ENCODE measurements at places on chromosomes 3 and 15.

DNA sequence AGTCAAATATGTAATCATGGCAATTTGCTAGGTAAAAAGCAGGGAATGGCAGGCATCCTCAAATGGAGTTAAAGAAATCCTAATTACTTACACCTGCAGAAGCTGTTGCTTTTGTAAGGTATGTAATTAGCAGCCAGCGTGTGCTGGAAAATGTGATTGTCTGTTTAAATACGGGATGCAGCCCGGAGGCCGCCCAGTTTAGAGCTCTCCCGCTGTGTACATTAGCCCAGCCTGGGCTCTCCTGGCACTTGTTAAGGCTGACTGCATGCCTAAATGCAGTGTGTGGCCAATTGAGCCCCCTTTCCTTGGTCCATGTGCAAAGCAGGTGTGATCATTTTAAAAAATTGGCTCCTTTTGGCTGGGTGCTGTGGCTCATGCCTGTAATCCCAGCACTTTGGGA lies 9.0 kb downstream of the DPH3 start:
- no peak for DNase-seq

DNA sequence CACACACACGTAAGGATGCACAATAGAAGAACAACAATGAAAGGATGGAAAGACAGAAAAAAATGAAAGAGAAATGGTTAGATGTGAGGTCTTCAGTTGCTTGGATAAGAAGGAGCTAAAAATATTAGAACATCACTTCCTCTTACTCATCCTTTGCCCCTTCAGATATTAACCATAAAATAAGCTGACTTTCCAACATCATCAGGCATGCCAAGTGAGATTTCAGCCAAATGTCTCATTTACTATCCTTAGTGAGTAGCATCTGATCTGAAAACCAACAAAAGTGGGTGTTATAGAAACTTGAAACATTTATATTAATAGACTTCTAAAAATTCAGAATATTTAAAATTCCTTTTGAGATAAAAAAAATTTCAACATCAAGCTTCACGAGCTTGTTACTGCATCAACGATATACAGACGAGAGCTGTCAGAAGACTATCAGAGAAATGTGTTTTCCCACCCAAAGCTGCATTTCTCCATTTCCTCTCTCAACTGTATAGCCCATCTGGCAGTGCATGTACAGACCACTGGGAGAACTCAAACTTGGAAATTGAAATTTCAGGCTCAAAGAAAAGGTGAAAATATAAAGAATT lies 25.4 kb upstream of the LSAMP start:
- DNase-seq, result no peak

DNA sequence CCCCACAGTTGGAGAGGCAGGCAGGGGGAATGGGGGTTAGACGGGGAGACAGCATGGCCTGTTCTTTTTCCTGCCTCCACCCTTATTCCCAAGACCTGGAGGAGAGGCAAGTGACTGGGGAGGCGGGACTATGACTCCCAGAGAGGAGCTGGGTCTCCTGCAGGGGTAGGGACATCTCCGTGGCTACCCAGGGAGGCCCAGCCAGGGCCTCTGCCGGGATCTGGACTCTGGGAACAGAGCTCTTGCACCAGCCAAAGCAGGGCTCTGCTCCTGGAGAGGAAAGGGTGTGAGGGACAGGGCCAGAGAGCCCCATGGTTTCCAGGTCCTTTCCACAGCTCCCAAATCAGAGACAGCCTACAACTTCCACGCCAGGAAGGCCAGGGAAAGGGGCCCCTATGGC lies 22.8 kb downstream of the CFAP100 start:
- DNase-seq, result no peak

- DNase-seq, result no peak
These were observed 73.9 kb downstream of the PEX5L start for GRCh38 chr3:179962629-179963387.

DNA sequence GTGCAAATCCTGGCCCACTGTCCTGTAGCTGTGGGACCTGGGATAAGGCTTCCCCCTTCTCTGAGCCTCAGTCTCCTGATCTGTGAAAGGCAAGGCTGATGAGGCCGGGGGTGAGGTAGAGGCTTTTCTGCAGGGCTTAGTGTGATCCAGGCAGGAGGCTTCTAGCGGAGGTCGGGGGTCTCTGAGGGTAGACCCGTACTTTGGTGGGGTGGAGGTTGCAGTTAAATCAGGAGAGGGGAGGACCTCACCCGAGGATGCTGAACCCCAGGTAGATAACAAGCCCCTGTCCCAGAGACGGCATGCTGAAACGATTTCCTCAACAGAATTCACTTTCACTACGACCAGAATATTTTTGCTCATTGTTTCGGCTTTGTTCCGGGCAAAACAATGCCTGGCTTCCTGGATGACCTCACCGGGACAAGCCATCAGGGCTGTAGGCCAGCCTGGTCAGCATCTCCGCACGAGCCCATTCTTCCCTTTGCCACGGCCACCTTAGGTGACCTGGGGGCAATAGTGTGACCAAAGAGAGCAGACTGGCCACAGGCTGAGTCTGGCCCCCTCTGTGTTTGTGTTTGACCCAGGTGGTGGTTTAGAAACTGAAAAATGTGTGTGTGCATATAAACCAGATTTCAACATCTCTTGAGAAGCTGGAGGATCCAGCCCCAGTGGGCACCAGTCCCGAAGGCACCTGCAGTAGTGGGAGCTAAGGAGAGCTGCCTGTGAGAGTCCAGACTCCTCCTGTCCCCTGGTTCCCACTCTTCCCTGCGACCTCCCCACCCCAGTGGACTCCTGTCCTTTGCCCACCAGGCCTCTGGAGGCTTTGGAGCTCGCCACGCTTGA lies 33.0 kb downstream of the SLC6A6 start:
- DNase-seq, result no peak

DNA sequence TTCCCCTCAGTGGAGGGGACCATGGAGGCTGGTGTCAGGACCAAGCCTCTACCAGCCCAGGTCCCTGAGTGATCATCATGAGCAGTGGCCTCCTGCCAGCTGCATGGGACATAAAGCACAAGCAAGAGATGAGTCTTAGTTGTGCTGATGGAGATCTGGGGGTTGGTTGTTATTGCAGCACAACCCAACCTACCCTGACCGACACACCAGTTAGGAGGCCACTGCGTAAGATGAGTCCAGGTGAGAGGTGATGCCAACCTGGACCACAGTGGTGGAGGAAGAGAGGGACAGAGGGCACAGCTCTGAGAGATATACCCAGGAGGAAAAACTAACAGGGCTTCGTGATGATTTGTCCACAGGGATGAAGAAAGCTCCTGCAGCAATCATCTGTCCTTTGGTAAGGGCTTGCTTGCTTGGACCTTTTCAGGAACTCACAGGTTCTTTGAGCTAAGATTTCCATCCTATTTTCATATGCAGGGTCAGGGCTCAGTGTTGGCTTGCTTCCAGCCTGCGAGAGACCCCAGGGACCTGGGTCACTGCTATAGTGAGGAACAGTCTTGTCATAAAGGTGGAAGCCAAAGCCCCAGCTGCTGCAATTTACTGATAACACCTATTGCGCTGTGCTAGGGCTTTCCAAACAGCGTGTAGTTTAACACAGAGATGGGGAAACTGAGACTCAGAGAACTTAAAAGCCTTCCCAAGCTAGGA lies 8.1 kb downstream of the RASGRF1 start:
- no peak for DNase-seq

- DNase-seq, result no peak
These were observed 102.9 kb downstream of the CACNA1D start for GRCh38 chr3:53597136-53597915.

GRCh38 chr15:31468911-31469785 lies 142.5 kb downstream of the KLF13 start:
- DNase-seq, result no peak

- no peak for DNase-seq
These were observed 67.5 kb upstream of the LRRFIP2 start for GRCh38 chr3:37241880-37242279.

- no peak for DNase-seq
These were observed 46.2 kb downstream of the CHL1 start for GRCh38 chr3:242602-243355.

DNA sequence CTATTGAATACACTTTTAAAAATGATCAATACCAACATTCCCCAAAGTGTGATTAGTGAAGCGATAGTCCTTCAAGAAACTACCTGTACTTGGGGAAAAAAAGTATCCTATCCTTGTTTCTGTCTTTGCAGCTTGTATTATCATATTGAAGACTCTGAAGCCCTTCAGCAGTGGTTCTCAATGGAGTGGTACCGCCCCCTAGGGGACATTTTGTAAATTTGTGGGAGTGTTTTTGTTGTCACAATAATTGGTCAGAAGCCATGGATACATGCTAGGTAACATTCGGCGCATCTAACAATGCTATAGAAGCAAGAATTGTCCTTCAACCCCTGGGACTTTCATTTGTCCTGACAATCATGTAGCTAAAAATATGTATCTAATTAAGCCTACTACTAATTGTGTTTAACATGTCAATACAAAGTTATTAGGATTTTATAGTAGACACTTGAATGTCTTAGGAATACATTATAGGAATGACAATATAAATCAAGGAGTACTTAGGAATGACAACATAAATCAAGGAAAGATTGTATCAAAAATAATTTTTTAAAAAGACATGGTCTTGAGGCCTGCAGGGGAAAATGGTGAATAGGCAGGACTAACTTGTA lies 53.7 kb downstream of the NMD3 start:
- no peak for DNase-seq

DNA sequence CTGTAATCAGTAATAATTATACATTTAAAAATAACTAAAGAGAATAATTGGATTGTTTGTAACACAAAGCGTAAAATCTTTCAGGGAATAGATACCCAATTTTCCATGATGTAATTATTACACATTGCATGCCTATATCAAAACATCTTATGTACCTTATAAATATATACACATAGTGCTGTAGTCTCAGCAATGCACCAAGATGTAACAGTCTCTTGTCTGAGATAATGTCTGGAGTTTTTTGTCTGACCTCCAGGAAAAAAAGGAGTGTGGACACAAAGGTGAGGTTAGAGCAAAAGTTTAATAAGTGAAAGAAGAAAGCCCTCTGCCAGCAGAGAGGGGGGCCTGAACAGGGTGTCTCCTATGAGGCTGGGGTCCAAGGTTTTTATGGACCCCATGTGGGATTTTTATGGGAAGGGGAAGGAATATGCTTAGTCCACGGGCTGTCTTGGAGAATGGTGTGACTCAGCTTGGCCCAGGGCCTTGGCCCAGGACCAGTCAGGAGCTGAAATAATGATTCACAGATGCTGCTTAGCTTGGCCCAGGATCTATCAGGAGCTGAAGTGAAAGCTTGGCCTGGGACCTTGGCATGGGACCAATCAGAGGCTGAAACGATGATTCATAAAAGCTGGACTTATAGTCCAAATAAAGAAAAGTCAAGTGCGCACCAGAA lies 545.0 kb downstream of the ZPLD1 start:
- DNase-seq, result no peak

DNA sequence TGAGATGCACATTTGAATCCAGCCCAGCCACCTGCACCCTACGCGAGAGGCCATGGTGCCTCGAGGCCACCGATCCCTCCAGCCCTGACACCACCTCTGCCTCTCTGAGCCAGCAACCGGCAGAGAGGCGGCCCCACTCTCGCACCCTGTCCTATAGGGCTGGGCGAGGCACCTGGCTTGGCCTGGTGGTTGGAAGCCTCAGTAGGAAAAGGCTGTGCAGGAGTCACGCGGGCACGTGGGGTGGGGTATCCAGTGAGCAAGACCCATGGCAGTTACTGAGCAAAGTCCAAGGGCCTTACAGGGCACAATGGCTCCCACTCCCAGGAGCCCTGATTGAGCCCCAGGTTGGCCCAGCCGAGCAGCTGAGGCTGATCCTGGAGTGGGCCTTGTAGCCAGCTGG lies 12.4 kb upstream of the DUSP7 start:
- no peak for DNase-seq

DNA sequence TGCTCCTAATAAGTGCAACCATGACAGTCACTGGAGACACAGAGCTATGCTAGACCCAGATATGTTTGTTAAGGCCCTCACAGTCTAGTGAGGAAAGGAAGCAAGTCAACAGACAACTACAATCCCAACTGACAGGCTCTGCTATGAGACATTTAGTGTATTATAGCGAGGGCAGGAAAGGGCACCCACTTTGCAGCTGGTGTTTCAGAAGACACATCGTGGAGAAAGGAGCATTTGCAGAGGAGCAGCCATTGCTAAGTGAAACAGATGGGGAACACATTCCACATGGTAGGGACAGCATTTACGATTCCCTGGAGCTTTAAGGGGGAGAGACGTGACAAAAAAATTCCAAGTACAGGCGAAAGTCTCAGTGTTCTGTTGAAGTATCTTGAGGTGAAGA lies 685.6 kb downstream of the AGBL1 start:
- DNase-seq, result no peak

DNA sequence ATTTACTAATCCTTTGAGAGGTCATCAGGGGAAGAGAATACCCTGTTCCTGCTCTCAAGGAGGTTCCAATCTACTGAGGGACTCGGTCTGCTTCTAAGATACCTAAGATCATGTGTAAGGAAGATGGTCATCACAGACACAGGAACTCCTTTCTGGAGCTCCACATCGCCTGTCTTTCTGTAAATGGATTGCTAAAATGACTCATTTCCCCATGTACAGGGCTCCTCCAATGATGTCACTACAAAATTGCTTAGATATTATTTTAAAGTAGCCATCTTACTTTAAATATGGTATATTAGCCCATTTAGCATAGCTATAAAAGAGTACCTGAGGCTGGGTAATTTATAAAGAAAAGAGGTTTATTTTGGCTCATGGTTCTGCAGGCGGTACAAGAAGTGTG lies 206.1 kb upstream of the PROK2 start:
- DNase-seq, result no peak

DNA sequence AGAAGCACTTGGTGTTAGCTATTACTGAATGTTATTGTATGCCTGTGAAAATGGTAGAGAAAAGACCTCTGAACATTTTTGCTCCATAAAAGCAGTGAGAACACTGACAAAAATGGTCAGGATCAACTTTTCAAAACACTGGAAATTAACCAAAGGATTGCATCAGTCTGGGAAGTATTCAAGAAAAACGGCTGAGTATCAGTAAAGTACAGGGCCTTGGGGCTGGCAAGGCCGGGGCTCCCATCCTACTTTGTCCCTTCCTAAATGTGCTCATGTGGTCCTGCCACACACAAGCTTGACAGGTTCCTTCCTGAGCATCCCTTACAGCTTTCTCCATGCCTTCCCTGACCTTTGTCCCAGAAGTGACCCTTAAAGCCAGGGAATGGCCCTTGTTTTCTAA lies 84.0 kb downstream of the CFAP20DC start:
- DNase-seq, result no peak

- no peak for DNase-seq
These were observed 213.8 kb upstream of the STAC start for GRCh38 chr3:36166477-36166876.

GRCh38 chr15:26628879-26629529 lies 143.9 kb downstream of the GABRB3 start:
- peak; percentile 1 for DNase-seq

DNA sequence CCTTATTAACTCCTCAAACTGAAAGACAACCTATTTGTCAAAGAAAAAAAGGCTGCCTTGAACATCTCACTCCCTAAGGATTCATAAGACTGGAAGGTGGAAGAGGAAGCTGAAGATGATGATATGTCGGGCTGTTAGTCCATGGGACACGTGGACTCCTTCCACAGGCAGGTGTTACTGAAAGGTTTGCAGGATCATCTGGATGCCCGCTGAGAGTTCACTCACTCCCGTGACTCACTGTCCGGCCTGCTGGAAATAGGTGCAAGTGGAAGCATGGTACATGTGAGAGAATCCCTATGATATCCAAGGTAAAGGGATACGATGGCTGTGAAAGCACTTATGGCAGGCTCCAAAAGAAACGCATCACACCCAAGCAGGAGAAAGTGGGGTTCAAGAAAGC lies 33.3 kb upstream of the FBN1 start:
- no peak for DNase-seq

GRCh38 chr3:160566499-160566898 lies 1.1 kb upstream of the KPNA4 start:
- no peak for DNase-seq

GRCh38 chr15:51327081-51327480 lies 11.3 kb downstream of the CYP19A1 start:
- no peak for DNase-seq

Measured in stimulated activated CD4-positive, alpha-beta T cell treated with anti-CD3 and anti-CD28 coated beads, Interleukin-12 subunit alpha, Interleukin-12 subunit beta, amount 100 ng/mL, for 4 hours (primary cell).